NCI-H510A treated with DMSO at 0.1 percent for 48 hours (cell line): ENCODE measurements at places on chromosomes 5 and 9.

GRCh38 chr5:158117467-158118160 lies 258.7 kb upstream of the CLINT1 start:
- no peak for DNase-seq

- DNase-seq: no peak
Observed at GRCh38 chr5:95380103-95380628, 11.0 kb upstream of the FAM81B start.

DNA sequence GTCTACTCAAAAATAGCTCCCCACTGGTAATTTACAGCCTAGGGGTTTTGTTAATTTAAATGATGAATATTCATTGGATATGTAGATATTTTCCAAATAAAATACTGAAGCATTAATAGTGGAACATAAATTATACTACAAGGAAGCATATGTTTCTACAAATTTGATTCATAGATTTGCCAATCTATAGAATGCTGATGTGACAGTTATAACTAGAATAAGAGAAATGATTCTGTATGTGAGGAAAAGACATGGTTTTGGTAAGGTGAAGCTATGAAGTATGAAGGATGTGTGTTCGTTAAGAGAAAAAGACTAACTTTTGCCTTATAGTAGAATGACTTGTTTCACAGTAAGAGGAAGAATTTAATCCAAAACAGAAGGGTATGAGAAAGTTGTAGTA lies 61.3 kb downstream of the IARS1 start:
- DNase-seq: no peak

- no peak for DNase-seq
Observed at GRCh38 chr9:76699971-76700370, 64.3 kb upstream of the PCA3 start.

- no peak for DNase-seq
Observed at GRCh38 chr9:20599195-20599594, 23.1 kb downstream of the MLLT3 start.

DNA sequence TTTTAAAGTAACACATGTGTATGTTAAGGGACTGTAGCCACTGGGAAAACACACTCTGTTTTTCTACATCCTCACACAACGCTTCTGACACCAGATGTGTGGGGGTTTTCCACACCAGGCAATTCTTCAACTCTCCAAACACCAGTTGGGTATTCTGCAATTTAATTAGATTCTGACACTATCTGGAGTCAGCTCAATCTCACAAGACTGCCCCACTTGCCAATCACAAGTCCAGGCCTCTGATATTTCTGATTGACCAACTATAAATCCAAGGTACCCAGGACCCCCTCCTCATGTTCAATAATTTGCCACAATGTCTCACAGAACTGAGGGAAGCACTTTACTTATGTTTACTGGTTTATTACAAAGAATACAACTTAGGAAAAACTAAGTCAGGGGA lies 60.5 kb upstream of the CTXN3 start:
- DNase-seq: no peak

GRCh38 chr9:121453232-121453892 lies 46.3 kb downstream of the GGTA1 start:
- no peak for DNase-seq

- no peak for DNase-seq
Observed at GRCh38 chr5:134609232-134609851, 23.3 kb downstream of the SAR1B start.
